Ureter (tissue), 1 donor: ENCODE measurements at places on chromosomes 6 and 20. TPM values are rescaled to one million over a fixed set of nuclear protein-coding genes. Genes with fewer than 3 reads are reported as not detected.

Gene SLC17A9
- total RNA-seq: 10.1 TPM

Gene SLC16A10
- total RNA-seq: 1.8 TPM

Gene SIRPD
- not detected for total RNA-seq

Gene ARMH2
- total RNA-seq: not detected

Gene DEK
- 66.2 TPM for total RNA-seq

Gene OVOL2
- 16.2 TPM for total RNA-seq

Gene COL20A1
- total RNA-seq: not detected

Gene SPAG4
- 18.4 TPM for total RNA-seq

Gene CST5
- not detected for total RNA-seq

Gene COL19A1
- 1.7 TPM for total RNA-seq

Gene KCNK17
- not detected for total RNA-seq

Gene EFCAB8
- 1.0 TPM for total RNA-seq

Gene TSPO2
- not detected for total RNA-seq

Gene WFDC5
- total RNA-seq: 0.78 TPM

Gene SLC17A2
- not detected for total RNA-seq

Gene FAM184A
- total RNA-seq: 2.3 TPM

Gene BANF2
- not detected for total RNA-seq

Gene ULBP1
- total RNA-seq: 2.5 TPM

Gene NFKBIE
- 8.0 TPM for total RNA-seq
